ENCODE measurements at places on chromosomes 1 and 21.

DNA sequence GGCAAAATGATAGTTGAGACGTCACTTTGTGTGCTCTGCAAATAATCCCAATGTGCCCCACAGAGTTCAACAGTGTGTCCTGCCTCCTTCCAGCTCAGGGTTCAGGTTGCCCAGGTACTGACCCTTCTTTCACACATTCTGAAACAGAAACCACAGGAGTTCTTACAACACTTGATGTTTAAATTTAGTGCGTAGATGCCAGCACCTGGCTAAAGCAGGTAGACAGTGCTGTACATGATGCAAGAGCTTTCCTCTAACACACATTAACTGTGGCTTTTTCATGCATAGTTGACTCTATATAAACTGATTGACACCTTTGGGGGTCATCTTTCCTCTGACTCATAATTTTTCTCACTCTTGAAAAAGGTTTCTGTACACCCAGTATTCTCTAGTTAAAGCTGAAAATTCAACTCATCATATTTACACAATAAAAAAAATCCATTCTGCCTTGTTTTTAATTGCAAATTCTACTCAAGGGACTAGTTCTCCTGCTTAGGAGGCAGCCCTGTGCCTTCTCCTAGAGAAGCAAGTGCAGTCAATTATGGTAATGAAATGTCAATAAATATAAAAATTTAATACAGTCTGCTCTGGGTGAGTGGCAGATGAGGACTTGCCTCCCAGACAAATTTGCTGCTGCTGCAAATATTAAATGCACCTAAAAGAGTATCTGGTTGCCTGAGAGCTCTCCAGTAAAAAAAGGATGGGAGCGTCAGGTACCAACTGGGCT is 91.4 kb downstream of the NR5A2 start:
- no peak for DNase-seq

DNA sequence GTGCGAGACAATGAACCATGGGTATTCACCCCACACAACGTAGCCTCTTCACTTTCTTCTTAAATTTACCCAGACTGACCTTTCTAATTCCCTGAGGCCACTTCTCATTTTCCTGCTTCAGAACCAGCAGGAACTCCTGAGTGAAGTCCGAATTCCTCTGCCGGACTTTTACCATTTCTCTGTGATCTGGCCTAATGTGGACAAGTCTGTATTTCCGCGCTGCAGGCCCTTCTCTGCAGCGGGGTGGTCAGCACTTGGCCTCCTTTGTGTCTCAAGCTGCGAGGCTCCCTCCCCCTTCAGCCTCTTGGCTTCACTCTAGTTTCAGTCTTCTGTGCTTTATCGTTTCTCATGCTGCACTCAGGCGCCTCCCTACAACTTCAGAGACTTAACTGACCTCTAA is 9.4 kb upstream of the CTBS start:
- no peak for DNase-seq

DNA sequence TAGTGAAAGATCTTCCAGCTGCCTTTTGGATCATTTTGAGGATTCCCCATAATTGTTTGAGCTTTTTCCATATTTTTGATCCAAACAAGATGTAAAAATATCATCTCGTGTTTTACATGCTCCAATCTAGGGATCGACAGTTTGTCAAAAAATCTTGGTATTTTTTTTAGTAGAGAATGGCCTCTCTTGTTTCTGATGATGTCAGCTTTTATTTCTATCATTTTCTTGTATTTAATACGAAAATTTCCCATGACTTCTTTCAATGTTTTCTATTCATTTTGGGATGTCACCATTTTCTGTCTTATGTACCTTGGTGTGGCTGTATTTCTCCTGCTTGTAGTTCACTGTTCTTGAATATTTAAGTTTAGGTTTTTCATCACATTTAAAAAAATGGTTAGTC is 812.0 kb upstream of the NCAM2 start:
- DNase-seq, result no peak

- DNase-seq, result no peak
Measured at GRCh38 chr1:227304665-227305064, 13.6 kb downstream of the CDC42BPA start.

DNA sequence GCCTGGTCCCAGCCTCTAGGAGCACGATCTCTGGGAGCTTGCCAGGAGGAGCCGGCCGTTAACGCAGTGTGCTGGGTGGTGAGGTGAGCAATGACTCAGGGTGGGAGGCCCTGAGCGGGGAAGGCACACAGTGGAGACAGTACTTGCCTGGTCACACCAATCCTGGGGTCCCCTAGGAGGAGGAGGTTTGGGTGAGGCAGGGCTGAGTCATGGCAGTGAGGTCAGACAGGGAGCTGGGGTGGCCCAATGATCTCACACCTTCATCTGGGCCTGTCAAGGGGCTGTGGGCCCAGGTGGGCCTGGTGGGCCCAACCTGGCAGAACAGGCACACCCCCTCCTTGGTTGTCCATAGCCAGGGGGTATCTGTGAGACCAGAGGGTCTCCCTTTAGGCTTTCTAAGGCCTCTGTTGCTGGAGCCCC is 8.6 kb upstream of the EDN2 start:
- peak; percentile 96 for DNase-seq

DNA sequence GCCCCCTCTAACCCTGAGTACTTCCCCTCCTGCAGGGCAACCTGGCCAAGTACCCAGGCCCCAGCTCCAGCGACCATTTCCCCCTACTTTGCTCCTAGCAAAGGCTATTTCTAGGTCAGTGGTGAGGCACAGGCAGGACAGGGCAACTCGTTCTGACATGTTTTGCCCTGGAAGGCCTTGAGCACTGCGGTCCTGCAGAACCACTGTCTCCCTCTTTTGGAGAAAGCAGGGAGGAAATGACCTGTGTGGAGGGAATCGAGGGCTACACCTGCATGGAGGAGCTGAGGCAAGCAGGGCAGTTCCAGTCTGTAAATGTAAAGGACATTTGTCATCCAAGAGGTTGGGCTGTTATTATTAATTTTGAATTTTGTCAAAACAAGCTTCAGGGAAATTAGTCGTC is 99.1 kb downstream of the PPIAL4G start:
- DNase-seq, result no peak

GRCh38 chr1:2526824-2527555 is 594 bp upstream of the PANK4 start:
- peak; percentile 68 for DNase-seq

- DNase-seq, result no peak
Measured at GRCh38 chr1:90720145-90720636, 3.1 kb upstream of the BARHL2 start.

GRCh38 chr1:154748405-154748775 is 121.7 kb downstream of the KCNN3 start:
- DNase-seq, result no peak

- DNase-seq, result no peak
Measured at GRCh38 chr1:44592208-44593145, 81.8 kb downstream of the TMEM53 start.

GRCh38 chr1:48105165-48105564 is 108.0 kb upstream of the TRABD2B start:
- peak; percentile 29 for DNase-seq

DNA sequence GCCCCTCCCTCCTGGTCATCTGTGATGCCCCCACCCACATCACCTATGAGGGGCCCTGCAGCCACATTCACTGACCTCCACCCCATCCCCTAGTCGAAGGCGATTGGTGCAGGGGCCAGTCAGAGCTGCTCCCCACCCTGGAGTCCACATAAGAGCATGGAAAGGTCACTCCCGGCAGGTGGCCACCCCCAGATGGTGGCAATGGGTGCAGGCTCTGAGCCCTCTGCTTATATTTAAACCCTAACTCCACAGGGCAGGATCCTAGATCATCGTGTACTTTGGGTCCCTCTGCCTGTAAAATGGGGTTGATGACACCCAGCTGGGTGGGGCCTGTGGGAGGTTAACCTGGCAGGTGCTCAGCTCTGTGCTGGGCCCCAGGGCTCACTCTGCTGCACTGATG is 186.8 kb upstream of the C1orf174 start:
- DNase-seq, result no peak

GRCh38 chr1:184199438-184200085 is 148.0 kb downstream of the TSEN15 start:
- DNase-seq, result no peak

Data from fibroblast of mammary gland (primary cell).